ENCODE measurements at places on chromosomes 7 and 10. TPM values are rescaled to one million over a fixed set of nuclear protein-coding genes. Genes with fewer than 3 reads are reported as not detected.

Gene EBLN1
- total RNA-seq = not detected

DNA sequence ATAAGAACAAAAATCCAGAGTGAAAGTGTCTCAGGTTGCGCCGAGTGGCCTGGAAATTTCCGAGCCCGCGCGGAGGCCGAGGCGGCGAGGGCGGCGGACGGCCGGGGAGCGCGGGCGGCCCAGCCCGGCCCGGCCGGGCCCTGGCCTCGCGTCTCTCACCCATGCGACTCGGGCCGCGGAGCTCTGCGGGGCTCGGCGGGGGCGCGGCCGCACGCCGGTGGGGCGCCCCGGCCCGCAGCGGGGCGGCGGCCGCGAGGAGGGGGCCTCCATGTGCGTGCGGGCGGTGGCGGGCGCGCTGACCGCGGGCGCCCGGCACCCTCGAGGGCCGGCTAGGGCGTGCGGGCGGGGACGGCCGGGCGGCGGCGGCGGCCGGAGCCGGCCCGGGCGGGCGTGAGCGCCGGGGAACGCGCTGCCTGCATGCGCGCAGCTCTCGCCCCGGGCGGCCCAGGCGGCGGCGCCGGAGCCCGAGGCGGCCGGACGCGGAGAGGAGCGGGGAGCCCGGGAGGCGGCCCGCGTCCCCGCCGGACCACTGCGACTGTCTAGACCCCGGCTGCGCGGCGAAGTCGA lies 302 bp upstream of the EN2 start:
- no peak for DNase-seq

DNA sequence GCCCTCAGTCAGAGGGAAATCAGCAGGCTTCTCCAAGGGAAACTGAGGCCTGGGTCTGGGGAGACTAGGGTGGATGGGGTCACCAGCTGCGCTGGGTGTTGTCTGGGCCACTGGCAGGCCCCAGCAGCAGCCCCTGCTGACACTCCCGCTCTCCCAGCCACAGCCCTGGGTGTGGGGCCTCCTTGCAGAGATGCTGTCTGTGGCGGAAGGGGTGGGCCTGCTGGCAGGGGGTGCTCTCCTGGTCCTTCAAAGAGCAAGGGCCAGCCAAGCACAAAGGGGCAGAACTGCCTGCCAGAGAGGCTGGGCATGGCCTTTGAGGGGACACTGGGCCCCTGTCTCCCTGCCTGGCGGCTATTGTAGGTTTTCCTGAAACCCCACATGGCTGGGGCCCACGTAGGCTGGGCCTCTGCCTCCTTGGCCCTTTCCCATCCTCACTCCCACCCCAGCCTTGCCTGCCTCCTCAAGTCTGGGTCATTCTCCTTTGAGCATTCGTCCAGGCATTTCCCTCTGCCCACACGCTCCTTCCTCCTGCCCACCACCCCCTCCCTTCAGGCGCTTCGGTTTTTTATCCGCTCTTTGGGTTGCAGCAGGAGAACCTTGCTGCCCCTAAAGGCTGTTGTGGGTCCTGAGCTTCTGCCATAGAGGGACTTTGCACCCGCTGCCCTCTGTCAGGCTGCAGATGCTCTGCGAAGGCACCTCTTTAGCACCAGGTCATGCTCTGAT lies 9.1 kb downstream of the COL13A1 start:
- no peak for DNase-seq

Gene ATOH7
- not detected for total RNA-seq

Gene TMEM273
- total RNA-seq = 1.3 TPM

- no peak for DNase-seq
Measured at GRCh38 chr10:822197-822596, 109.3 kb downstream of the LARP4B start.

GRCh38 chr10:72175149-72175548 lies 40.7 kb upstream of the ANAPC16 start:
- no peak for DNase-seq

GRCh38 chr10:48899781-48900180 lies 39.9 kb downstream of the LRRC18 start:
- DNase-seq = no peak

DNA sequence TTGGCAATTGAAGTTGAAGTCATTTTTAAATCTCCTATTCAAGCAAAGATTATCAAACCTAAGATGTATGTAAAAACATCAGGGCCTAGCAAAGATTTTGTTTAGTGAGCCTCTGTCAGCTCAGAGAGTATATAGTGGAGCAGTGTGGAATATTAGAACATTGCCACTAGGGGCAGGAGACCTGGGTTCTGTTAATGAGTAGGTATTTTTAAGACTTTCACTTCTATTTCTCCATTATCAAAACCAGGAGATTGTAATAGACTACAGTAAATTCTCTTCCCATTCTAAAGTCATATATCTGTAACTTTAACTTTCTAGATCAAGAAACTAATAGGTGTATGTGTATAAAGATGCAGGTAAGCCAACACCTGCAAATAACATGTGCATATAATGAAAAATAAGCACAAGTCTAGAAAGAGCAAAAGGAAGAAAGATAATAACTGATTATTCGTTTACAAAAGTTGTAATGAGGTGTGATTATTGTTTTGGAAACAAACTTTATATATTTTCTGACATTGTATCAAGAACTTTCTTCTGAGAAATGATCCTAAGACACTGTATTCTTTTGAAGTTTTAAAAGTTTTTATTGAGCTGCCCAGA lies 64.4 kb downstream of the KCND2 start:
- DNase-seq = peak; percentile 13

Gene CHN2
- total RNA-seq = not detected

DNA sequence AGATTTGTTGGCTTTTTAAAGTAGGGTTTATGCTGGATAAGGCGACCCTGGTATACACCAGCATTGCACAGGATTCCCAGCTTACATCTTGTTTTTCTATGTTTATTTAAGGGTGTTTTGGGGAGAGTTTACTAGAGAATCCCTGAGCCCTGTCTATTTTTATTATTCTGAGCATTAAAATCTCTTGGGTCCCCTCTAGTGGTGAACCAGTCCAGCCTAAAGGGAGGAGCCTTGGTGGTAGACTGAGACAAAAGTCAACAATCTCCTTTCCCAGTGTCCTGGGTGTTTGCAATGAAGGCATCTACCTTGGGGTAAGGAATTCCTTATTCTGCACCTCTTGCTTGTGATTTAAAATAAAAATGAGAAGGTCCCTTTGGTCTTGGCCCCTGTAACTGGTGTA lies 38.2 kb downstream of the ANTXRL start:
- peak; percentile 36 for DNase-seq

Gene ABCB4
- 1.2 TPM for total RNA-seq

Gene SERPINE1
- total RNA-seq = 0.42 TPM

Gene BHLHA15
- total RNA-seq = 4.3 TPM

GRCh38 chr7:138025215-138026186 lies 23.6 kb upstream of the CREB3L2 start:
- no peak for DNase-seq

- no peak for DNase-seq
Measured at GRCh38 chr10:72424561-72424960, 69.8 kb upstream of the DNAJB12 start.

Gene FXYD4
- total RNA-seq = not detected

All from OCI-LY7 (cell line).